ENCODE measurements at places on chromosomes 12 and 14. TPM values are rescaled to one million over a fixed set of nuclear protein-coding genes. Genes with fewer than 3 reads are reported as not detected.

DNA sequence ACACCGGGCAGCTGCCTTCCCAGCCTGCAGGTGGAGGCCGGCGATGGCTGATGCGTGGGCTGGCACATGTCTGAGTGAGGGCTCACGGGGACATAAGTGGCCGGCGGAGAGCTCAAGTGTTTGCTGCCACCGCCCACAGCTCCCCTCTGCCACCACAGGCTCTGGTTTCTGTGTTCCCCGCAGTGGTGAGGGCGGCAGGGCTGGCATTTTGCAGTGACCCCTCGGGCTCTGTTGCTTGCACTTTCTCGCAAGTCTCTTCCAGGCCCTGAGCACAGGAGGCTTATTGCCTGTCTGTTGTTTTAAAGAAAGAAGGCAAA lies 271.0 kb upstream of the RTL1 start:
- DNase-seq = no peak

DNA sequence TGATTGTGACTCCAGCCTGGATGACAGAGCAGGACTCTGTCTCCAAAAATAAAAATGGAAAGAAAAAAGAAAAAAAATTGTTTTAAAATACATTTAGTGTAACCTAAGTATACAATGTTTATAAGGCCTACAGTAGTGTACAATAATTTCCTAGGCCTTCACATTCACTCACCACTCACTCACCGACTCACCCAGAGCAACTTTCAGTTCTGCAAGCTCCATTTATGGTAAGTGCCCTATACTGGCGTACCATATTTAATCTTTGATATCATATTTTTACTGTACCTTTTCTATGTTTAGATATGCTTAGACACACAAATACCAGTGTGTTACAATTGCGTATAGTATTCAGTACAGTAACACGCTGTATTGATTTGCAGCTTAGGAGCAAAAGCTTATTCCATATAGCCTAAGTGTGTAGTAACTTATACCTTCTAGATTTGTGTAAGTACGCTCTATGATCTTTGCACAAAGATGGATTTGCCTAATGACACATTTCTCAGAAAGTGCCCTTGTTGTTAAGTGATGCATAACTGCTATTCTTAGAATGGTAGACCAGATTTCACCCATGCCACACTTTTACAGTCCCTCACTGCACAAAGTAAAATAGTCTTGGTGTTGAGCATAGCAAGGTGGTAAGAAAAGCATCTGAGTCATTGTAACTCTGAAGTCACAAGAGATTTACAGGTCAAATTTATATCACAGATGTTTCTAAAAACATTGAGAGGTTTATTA lies 151.9 kb downstream of the LRRK2 start:
- DNase-seq = no peak

GRCh38 chr14:97975962-97976361 lies 1178.8 kb downstream of the VRK1 start:
- DNase-seq = no peak

- DNase-seq = no peak
These were observed 14.1 kb downstream of the RILPL1 start for GRCh38 chr12:123519141-123520001.

MYBPC1 gene
- total RNA-seq = 2.1 TPM

AICDA gene
- not detected for total RNA-seq

FGF6 gene
- not detected for total RNA-seq

SCNN1A gene
- 1.1 TPM for total RNA-seq

Measured in sigmoid colon (tissue), 7 donors.